ENCODE measurements at places on chromosomes 13 and 19.

- no peak for DNase-seq
These were observed 86.7 kb downstream of the GNG7 start for GRCh38 chr19:2615782-2616181.

- DNase-seq, result no peak
These were observed 29.4 kb upstream of the FBXL3 start for GRCh38 chr13:77056382-77056781.

GRCh38 chr13:44868397-44868796 is 120.9 kb downstream of the NUFIP1 start:
- DNase-seq, result no peak

DNA sequence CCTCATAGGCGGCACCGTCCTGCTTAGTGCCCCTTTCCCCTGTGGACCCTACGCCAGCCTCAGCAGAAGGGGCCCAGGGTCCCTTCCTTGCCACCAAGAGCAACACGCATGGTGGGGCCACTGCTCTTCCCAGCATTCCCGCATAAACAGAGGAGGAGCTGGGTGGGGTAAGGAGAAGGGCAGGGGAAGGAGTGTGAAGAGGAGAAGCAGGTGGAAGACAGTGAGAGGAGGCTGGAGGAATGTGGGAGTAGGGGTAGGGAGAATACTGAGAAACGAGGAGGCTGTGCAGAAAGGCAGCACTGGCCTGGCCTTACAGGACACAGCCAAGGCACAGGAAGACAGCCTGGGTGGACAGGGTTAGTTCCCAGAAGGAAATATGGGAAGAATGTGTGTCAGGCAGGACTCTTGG is 43.9 kb downstream of the ZNF331 start:
- DNase-seq, result no peak

DNA sequence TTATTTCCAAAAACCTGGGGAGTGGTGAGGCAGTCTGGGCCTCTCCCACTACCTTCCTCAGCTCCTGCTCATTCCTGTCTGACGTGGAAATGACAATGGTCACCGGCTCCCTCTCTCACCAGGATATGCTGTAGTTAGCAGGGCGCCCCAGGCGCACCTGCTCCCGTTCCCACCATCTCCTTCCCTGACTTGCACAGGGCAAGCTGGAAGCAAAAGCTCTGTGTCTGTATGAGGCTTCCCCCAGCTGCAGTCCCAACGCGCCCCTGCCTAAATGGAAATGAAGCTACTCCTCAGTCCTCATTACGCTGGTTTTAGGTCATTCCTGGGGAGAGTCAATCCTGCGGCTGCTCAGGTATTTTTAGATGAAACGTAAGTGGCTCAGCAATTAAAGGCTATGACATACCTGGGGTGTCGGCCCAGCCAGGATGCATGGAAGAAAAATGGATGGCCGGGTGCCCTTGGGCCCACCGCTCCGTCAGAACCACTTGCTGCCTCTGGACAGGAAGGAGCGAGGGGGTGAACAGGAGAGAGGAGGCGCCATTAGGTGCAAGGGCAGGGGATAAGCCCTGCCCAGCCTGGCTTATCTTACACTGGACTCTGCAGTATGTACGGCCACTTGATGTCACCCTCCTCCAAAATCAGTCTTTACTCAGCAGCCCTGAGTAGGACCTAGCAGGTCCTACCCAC is 32.4 kb downstream of the DHRS12 start:
- DNase-seq, result no peak

- DNase-seq, result no peak
These were observed 324.9 kb upstream of the SPRY2 start for GRCh38 chr13:80665792-80666333.

DNA sequence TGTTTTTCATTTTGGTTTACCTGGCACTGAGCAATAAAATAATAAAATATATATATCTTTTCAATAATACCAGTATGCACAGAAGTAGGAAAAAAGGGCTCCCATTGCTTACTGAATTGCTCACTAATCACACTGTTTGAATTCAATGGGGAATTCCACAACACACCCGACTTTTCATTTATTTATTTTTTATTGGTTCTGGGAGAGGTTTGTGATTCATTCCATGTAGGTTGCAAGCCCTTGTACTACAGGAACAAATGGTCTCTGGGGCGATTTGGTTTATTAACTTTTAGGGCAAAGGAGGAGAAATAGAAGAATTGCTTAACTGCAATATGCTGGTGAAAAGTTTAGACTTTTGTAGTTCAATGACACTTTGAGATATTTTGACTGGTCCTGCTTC is 207.4 kb downstream of the DCT start:
- DNase-seq, result no peak

DNA sequence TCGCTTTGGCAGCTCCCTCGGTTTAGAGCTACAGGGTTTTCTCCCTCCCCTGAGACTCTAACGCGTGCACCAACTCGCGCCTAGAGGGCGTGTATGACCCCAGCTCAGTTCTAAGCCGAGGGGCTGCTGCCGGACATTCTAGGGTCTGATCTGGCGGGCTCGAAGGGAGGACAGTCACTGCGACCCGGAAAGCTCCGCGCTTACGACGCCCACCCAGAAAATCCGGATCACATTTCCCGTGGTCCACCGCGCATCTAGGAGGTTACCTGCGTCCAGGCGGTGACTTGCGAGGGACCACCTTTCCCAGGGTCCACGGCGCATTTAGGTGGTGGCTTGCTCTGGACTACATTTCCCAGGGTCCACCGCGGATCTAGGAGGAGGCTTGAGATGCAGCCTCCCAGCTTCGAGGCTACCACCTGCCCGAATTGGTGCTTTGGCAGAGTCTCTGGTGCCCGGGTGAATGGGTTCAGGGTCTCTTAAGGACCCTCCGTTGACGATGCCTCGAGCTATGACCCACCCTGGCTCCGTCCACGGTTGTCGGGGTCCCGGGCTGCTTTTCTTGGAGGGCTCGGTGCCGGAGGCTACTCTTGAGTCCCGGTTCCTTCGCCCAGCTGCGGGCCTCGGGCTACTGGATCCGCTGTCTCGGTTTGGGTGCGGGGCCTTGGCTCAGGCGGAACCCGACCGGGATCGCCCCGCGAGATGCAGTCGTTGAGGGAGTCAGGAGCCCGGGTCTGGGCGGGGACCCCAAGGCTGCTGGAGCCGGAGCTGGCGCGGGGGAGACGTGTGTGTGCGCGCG is 30.5 kb downstream of the ZNF146 start:
- DNase-seq, result no peak

GRCh38 chr13:101190976-101191375 is 225.3 kb downstream of the NALCN start:
- DNase-seq, result no peak

DNA sequence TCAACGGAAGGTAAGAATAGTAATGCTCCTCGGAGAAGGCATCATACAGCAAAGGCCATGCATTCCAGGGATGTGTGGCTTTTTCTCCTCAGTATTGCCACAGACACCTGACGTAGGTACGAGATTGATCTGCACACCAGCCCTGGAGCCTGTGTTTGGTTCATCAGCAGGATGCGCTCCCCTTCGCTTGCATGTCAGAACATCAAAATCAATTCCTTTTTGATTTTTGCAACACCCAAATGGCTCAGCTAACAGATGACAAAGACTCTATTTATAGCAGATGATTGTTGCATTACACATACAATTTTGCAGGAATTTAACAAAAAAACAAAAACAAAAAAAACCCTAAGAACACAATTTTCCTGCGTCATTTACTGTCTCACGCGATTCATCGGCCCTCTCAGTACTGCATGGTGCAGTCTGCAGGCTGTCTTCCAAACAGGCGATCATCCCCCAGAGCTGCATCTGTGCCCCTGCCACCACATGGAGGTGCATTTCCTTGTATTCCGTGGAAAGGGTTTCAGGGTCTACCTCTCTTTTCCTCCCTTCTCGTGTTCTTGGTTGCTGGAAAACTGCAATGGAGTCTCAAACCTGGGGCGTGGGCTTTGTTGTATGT is 207.3 kb downstream of the TEX29 start:
- DNase-seq, result no peak

DNA sequence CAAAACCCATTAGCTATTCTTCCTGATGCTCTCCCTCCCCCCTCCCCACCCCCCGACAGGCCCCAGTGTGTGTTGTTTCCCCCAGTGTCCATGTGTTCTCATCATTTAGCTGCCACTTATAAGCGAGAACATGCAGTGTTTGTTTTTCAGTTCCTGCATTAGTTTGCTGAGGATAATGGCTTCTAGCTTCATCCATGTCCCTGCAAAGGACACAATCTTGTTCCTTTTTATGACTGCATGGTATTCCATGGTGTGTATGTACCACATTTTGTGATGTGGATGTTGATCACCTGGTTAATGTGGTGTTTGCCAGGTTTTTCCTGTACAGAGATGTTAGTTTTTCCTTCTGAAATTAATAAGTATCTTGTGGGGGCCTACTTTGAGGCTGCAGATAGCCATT is 31.5 kb downstream of the TDRD12 start:
- no peak for DNase-seq

GRCh38 chr19:17963936-17964691 is 2.8 kb upstream of the KCNN1 start:
- DNase-seq, result no peak

DNA sequence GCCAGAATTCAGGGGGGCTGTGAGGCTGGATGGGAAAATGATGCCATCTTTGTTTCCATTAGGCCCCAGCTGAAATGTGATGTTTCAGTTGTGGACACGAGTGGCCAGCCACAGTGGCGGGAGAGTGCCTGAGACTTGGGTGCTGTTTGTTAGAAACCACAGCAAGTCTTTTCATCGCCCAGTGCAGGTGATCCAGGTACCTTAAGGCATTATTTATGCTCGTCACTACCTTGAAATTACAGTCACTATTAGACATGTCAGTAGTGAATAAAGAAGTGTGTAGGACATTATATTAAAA is 82.5 kb upstream of the TM9SF2 start:
- DNase-seq, result no peak

GRCh38 chr19:4715529-4716221 is 8.0 kb downstream of the DPP9 start:
- no peak for DNase-seq

DNA sequence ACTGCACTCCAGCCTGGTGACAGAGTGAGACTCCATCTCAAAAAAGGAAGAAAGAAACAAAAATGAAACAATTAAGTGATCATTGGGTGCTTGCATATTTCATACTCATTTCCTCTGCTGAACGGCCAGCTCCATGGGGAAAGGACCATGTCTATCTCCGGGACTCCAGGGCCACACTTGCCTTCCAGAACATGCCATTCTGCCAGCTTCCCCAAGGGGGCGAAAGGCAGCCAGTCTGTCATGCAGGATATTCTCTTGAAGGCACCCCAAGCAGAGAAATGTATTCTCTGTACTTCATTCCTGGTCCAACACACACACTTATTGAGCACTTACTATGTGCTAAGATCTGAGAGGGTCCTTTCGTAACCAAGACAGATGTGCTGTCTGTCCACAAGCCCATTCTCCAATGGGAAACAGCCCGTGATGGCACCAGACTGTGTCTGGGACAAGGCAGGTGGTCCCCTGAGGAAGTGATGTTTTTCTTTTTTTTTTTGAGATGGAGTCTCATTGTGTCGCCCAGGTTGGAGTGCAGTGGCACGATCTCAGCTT is 10.2 kb upstream of the CARM1 start:
- no peak for DNase-seq

- DNase-seq, result no peak
These were observed 140.0 kb downstream of the SIPA1L3 start for GRCh38 chr19:38047049-38047438.

GRCh38 chr19:6393983-6394412 is 1.0 kb upstream of the GTF2F1 start:
- DNase-seq, result no peak

- DNase-seq, result no peak
These were observed 8.1 kb upstream of the CARM1 start for GRCh38 chr19:10863107-10863717.

- DNase-seq, result no peak
These were observed 3.2 kb downstream of the RPL18A start for GRCh38 chr19:17862711-17863519.

GRCh38 chr19:42363614-42364346 is 26.3 kb downstream of the CNFN start:
- no peak for DNase-seq

DNA sequence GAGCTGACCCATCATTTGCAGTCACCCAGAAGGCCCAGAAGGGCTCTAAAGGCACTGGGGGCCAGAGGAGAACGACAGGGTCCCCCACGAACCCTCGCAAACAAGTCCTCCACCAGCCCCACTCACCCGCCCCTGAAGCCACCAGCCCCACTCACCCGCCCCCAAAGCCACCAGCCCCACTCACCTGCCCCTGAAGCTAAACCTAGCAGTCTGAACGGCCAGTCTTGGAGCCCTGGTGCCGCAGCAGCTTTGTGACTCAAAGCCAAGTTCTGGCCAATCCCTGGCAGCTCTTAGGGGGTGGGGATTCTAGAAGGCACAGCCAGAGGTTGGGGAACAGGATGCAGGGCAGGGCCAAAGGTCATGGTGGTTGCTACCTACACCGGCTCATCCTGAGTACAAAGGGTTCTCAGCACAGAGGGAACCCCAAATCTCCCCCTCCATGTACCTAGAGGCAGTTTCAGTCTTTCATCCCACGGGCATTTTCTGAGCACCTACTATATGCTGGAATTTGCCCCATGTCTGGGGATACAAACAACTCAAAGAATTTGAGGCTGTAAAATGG is at the start of gene IQCN:
IQCN (minus strand) TSS at position 234 of the 562 bp plus-strand sequence. CDS start 4,974 bp downstream, outside the sequence.
- no peak for DNase-seq

DNA sequence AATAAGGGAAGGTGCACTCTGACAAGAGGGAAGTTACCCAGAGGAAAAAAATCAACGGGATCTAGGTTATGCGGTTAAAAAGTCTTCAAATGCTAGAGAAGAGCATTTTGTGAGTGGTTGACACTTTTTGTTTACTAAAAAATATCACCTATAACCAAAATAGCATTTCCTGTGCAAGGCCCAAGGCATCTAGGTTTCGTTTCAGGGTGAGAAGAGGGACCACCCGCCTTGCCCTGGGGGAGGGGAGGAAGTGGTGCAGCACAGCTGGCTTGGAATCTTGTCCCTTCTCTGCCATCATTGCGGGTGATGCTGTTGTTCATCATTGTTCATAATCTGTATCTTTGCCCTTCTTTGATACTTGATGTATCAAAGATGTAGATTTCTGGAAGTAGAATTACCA is 80.6 kb downstream of the NUFIP1 start:
- no peak for DNase-seq

GRCh38 chr13:80070024-80070703 is 270.8 kb downstream of the SPRY2 start:
- DNase-seq, result no peak

DNA sequence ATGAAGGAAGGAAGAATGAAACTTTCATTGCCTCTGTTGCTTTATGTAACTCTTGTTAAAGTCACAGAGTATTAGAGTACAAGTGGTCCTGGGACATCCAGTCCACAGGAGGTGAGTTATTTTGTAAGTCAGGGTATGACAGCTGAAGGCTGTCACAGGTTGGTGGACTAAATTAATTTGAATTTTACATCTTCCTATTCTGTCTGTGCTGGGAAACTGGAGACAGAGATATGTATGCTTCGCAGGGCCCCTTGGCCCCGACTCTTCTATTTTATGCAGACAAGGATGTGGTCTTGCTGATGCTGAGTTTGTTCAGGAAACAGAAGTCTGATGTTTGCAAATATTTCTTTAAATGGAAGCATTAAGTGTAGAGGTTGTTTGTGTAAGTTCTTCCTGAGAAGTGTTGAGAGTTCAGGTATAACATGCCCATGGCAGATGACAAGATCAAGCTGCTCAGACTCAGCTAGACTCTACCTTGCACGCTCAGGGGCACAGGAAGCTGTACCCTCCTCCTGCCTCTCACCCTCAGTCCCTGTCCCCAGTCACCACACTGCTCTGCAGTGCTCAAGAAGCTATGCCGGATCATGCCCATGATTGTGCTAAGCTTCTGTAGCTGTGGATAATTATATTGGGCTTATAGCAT is 23.4 kb downstream of the RASL11A start:
- DNase-seq, result no peak

- DNase-seq, result no peak
These were observed 234.1 kb downstream of the FOXO1 start for GRCh38 chr13:40432018-40432978.
